ENCODE measurements at places on chromosomes 2 and 18. TPM values are rescaled to one million over a fixed set of nuclear protein-coding genes. Genes with fewer than 3 reads are reported as not detected.

GRCh38 chr2:159904959-159905305, 106.9 kb upstream of the CD302 start:
- DNase-seq: no peak

GRCh38 chr2:236844711-236845110, 241.0 kb upstream of the COPS8 start:
- DNase-seq: no peak

UGT1A5 gene
- total RNA-seq: not detected

ICOS gene
- total RNA-seq: not detected

DNA sequence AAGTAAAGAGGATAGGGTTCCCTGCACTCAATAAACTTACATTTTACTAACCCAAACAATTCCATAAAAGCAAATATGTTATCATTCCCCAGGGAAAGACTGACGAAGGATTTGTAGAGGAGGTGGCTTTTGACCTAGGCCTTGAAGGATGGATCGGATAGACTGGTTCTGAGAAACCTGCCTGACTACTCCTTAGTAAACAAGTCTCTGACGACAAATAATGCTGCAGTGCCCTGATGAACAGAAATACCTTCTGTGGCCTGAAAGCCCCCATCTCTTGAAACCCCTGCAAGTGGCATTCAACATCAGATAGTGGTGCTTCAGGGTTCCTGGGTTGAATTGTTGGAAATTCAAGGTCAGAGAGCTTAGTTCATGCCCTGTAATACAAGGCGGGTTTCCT, 19.2 kb downstream of the PRKCE start:
- DNase-seq: no peak

NGEF gene
- total RNA-seq: 0.71 TPM

KYNU gene
- total RNA-seq: not detected

GALNT13 gene
- 8.3 TPM for total RNA-seq

DNA sequence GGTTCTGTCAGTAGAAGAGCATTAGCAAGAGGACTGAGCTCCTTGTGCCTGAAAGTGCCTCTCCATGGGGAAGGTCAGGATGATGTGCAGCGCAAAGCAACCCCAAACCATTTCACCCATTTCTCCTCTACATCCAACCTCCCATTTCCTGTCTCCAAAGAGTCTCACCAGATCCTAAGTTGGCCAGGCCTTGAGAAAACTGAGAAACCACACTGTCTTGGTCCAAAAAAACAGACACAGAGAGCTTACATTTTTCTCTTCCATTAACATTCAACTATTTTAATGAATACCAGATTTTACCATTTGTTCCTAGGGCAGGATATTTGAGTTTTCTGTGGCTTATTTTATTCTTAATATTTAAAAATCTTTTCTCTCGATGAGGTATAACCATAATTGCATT, 195.0 kb downstream of the EPHA4 start:
- no peak for DNase-seq

GRCh38 chr2:234344012-234344411, 152.9 kb downstream of the ARL4C start:
- no peak for DNase-seq

- no peak for DNase-seq
Measured at GRCh38 chr2:58900246-58901027, 659.3 kb upstream of the FANCL start.

GRCh38 chr2:85441864-85442263, 23.4 kb downstream of the SH2D6 start:
- DNase-seq: no peak

DNA sequence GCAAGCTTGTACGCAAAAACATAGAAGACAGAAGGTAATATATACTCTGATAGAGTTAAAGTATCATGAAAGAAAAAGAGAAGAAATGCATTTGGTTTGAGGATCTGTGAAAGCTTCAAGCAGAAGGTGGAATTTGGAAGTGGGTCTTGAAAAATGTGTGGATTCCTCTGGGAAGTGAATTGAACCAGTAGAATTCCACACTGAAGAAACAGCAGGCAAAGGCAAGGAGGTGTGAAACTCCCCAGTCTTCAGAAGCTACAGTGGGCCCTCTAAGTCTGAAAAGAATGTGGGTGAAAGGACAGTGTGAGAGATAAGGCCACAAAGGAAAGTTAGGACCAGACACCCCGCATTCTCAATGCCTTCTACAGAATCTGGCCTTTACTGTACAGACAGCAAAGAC, 25.6 kb downstream of the COBLL1 start:
- no peak for DNase-seq

KIF1A gene
- total RNA-seq: 132 TPM

GRCh38 chr18:1914489-1914888, 656.8 kb downstream of the METTL4 start:
- DNase-seq: no peak

SLC9A2 gene
- 1.6 TPM for total RNA-seq

All from progenitor cell of endocrine pancreas (in vitro differentiated cells).